Activated CD4-positive, alpha-beta T cell treated with anti-CD3 and anti-CD28 coated beads, Interleukin-10, Interleukin-2, amounts not matched to agents 100 ng/mL and 50 ng/mL, durations not matched to agents 16 hours and 8 hours (primary cell): ENCODE measurements at places on chromosomes 7 and 10.

GRCh38 chr7:119935418-119936025, 337.5 kb upstream of the KCND2 start:
- DNase-seq: peak; percentile 4

- no peak for DNase-seq
Observed at GRCh38 chr7:156919132-156919713, 26.2 kb upstream of the LMBR1 start.

GRCh38 chr7:19262826-19263225, 117.6 kb upstream of the FERD3L start:
- no peak for DNase-seq

DNA sequence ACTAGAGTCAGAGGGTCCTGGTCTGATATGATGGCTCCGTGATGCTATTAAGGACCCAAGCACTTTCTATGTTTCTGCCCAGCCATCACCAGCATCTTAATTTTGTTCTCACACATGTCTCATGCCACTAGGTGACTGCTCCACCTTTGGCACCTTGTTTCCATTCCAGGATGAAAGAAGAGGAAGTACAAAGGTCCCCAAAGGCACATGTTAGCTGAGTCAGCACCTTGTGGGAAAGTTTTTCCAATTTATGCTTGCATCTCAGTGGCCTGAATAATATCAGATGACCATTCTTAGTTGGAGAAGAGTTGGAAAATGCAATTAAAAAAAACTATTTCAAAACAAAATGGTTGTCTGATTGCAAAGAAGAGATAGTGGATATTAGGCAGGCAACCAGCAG, 341.0 kb upstream of the NPSR1 start:
- DNase-seq: no peak

GRCh38 chr10:4807761-4808507, 18.1 kb upstream of the AKR1E2 start:
- no peak for DNase-seq

DNA sequence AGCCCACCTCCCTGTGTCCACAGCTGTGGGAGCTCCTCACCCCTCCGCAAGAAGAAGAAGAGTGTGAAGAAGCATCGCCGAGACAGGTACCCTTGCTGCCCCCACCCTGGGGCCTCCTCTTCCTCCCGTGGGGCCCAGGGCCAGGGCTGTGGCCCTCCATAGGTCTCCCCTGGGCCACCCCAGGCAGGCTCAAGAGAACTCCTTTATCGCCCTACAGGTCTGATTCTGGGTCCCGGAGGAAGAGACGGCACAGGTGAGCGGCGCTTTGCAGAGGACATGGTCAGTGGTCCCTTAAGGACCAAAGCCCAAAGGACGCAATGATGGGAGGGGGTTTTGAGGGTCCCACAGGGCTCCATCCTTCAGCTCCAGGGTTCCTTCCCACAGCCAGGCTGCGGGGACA, 41.1 kb upstream of the HSPB1 start:
- DNase-seq: no peak

- no peak for DNase-seq
Observed at GRCh38 chr7:146741911-146742310, 625.3 kb downstream of the CNTNAP2 start.

DNA sequence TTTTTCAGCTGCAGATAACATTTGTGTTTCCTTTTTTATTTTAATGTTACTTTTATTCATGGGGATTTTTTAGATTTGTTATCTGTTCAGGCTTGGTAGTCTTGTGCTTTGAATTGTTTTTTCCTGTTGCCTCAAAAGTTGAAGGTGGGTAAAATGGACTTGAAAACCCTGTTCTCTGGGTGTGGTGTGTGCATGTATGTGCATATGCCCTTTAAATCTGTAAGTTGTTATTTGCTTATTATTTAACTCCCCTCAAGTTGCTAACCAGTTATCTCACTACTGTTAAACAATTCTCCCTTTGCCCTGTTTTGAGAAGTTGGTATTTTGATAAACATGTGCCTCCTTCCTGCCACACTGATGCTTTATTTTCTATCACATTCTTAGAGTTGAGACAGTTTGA, 30.6 kb downstream of the TSPAN14 start:
- DNase-seq: no peak

DNA sequence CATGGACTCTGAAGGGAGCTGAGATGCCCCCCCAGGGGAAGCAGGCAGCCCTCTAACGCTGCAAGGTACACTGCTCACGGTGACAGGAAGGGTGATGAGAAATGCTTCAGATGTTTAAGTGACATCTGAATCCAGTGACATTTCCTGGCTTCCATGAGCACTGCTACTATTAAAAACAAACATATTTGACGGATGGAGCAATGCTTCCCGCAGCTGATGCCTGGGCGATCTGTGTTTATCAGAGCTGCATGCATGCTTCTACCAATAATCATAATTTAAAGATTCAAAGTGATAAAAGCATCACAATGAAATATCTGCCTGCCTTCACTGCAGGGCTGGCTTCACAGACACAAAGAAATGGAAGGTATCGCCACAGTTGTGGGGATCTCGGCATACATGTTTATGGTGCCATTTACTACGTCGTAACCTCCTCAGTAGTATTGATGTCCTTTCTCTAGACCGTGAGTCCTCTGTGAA, 66.1 kb upstream of the AOAH start:
- DNase-seq: no peak

GRCh38 chr10:103053659-103054581, 135.8 kb downstream of the CNNM2 start:
- DNase-seq: peak; percentile 78

- no peak for DNase-seq
Observed at GRCh38 chr10:126877390-126877789, 27.8 kb upstream of the DOCK1 start.

DNA sequence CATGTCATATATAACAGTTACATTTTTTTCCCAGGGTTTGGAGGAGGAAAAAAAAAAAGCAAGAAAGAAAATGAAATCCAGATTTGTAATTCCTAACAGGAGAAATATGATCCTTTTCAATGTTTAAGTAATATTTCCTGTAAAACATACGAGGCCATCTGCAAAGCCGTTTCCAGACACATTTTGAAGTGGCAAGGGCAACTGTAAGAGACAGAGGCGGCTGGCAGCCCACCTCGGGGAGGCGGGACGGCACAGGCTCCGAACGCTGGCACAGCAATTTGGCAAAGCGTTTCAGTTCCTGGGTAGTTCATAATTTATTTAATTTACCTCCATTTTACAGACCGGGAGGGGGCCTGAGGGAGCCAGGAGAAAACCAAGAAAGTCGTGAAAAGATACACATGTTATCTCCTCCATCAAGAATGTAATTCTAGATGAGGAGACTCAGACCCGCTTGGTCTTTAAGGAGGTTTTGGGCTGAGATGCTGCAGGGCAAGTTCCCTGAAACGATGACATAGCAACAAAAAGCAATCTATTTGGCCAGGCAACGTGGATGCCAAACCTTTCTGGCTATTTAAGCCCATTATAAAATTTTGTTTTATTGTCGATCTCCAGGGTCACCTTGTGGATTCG, 448.5 kb upstream of the MKI67 start:
- no peak for DNase-seq

DNA sequence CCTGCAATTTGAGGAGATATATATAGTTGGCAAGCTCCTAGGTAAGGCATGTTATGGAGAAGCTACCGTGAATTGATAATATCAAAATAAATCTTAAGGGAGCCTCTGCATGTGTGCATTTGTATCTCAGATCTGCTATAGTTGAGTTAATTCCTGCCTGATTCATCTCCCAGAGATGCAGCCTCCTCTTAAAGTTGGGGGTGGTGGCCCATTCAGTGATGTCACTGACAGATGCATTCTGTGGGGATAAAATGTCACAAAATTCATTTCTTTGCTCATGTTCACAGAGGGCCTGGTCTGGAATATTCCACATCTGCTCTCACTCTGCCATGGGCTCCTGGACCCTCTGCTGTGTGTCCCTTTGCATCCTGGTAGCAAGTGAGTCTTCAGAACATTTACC, 185.8 kb upstream of the PRSS1 start:
- no peak for DNase-seq

- no peak for DNase-seq
Observed at GRCh38 chr10:77482072-77482471, 155.5 kb downstream of the KCNMA1 start.

DNA sequence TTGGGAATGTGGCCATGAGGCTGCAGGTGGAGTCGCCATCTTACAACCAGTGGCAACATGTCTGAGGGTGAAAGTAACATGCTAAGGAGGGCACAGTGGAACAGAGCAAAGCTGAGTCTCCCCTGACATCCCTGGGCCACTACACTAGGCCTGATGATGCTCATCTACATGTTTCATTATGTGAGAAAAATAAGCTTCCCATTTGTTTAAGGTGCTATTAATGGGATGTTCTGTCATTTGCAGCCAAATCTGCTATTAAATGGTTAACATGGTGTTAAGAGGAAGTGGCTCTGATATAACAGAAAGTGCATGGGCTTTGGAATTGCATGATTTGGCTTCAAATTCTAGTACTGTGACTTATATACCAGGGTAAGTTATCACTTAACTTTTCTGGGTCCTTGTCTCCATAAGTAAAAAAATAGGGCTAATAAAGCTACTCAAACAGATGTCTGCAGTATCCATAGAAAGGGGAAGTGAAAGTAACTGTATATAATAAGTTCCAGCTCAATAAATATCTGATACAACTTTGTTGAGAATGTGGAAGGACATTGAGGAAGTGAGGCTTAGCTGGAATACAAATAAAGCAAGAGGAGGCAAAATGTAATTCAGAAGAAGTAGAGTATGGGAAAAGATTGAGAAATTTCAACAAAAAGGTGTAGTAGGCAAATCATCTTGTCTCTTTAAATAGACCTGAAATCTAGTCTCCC, 158.9 kb downstream of the RTKN2 start:
- DNase-seq: no peak

- no peak for DNase-seq
Observed at GRCh38 chr7:90092506-90092905, 61.8 kb upstream of the STEAP1 start.

- no peak for DNase-seq
Observed at GRCh38 chr10:94571081-94571480, 25.5 kb downstream of the HELLS start.

DNA sequence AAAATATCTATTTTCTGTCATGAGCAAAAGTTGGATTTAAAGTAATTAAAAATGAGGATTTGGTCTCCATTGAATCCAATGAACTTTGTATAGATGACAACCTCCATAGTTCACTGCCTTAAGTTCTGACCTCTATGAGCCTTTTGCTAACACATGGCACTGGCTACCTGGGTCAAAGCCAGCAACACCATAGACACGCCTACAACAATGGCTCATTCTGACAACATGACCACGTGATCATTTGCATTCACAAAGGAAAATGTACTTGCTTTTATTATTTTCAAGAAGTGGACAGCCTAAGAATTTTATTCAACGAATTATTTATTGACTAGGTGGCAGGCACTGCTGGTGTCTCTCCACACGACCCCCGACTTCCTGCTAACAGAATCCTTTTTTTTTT, 90.6 kb downstream of the CARD11 start:
- DNase-seq: no peak

- no peak for DNase-seq
Observed at GRCh38 chr7:20577441-20578071, 37.9 kb upstream of the ABCB5 start.

- no peak for DNase-seq
Observed at GRCh38 chr10:73850863-73851461, 23.4 kb downstream of the CAMK2G start.

DNA sequence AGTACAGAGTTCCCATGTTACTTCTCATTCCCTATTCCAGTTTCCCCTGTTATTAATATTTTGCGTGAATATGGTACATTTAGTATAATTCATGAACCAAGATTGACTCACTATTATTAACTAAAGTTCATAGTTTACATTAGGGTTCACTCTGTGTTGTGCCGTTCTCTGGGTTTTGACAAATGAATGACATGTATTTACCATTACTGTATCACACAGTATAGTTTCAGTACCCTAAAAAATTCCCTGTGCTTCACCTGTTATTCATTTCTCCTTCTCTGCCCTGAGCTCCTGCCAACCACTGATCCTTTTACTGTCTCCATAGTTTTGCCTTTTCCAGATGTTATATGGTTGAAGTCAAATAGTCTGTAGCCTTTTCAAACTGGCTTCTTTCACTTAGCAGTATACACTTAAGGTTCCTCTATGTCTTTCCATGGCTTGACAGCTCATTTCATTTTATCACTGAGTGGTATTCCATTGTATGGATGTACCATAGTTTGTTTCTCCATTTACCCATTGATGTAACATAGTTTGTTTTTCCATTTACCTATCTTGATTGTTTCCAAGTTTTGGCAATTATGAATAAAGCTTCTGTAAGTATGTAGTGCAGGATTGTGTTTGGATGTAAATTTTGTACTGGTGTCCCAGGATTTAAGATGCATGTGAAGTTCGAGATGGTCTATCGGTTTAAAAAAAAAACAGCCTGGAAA, 58.8 kb downstream of the CDK14 start:
- DNase-seq: no peak

GRCh38 chr10:21125471-21126228, 228.5 kb upstream of the NEBL start:
- DNase-seq: no peak

DNA sequence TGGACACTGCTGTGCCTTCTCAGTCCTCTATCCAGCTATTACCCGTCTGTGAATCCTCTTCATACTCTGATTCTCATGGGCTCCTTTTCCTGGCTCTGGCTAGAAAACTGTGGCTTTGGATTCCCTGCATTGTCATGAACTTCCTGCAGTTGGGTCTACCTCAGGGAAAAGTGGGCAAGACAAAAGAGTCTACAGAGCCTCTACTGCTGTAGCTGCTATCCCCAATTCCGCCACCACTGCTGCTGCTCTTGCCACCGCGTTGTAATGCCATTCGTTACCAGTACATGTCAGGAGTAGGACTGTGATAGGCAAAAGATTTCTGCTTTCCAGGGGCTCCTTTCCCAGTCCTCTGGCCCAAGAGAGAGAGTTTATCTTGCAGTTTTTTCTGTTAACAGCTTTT, 23.9 kb upstream of the PPP1R17 start:
- DNase-seq: no peak

GRCh38 chr7:99731638-99732374, 3.2 kb downstream of the CYP3A7 start:
- DNase-seq: peak; percentile 26

GRCh38 chr10:100887761-100888296, 24.9 kb upstream of the SLF2 start:
- no peak for DNase-seq

- no peak for DNase-seq
Observed at GRCh38 chr7:71871446-71871845, 540.7 kb downstream of the CALN1 start.

GRCh38 chr7:30322271-30323005, 38.0 kb downstream of the ZNRF2 start:
- DNase-seq: peak; percentile 60
